Cortex of kidney (tissue), 1 donor: ENCODE measurements at places on chromosomes 2 and 18.

GRCh38 chr2:237431837-237432236, 17.9 kb upstream of the COL6A3 start:
- DNase-seq = no peak

GRCh38 chr2:96963316-96963715, 23.1 kb downstream of the FAM178B start:
- no peak for DNase-seq

- DNase-seq = no peak
Observed at GRCh38 chr2:104052356-104052755, 801.6 kb upstream of the POU3F3 start.

GRCh38 chr2:202680512-202680911, 45.7 kb downstream of the FAM117B start:
- DNase-seq = no peak

GRCh38 chr2:8501061-8501720, 180.7 kb upstream of the ID2 start:
- no peak for DNase-seq
